CD4-positive, alpha-beta T cell (primary cell): ENCODE measurements at places on chromosomes 2 and 18. TPM values are rescaled to one million over a fixed set of nuclear protein-coding genes. Genes with fewer than 3 reads are reported as not detected.

DNA sequence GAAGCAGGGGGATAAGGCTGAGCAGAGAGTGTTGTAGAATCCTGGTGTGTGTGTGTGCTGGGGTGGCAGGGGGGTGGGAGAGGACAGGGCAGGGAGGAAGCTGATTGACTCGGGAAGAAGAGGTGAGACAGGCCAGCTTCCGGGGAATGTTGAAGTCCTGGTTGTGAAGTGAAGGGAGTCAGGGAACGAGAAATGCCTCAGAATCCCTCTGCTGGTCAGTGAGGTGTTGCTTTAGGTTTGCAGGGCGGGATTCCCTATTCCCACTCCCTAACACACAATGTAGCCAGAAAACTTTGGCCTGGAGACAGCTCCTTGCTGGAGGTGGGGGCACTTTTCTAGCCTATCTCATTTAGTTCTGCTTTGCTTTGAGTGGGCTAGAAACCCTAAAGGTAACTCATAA, 265.1 kb downstream of the HAUS1 start:
- no peak for DNase-seq
- no peak overlapping the region for H3K4me3 ChIP-seq
- H3K27me3 ChIP-seq, result no peaks in the 10 kb centered on the region
- no peaks in the 10 kb centered on the region for H3K36me3 ChIP-seq

GRCh38 chr2:1808981-1809422, 64.7 kb upstream of the PXDN start:
- H3K27me3 ChIP-seq, result no peaks in the 10 kb centered on the region
- H3K27ac ChIP-seq, result no peak overlapping the region
- no peaks in the 10 kb centered on the region for H3K4me1 ChIP-seq
- no peak for DNase-seq
- no peak overlapping the region for H3K4me3 ChIP-seq

GRCh38 chr2:127324635-127325034, 30.7 kb upstream of the ERCC3 start:
- H3K4me3 ChIP-seq, result no peak overlapping the region
- H3K4me1 ChIP-seq, result no peaks in the 10 kb centered on the region
- no peaks in the 10 kb centered on the region for H3K27me3 ChIP-seq
- no peak for DNase-seq
- H3K36me3 ChIP-seq, result peaks cover 78% of the 10 kb centered on the region
- H3K27ac ChIP-seq, result no peak overlapping the region

GRCh38 chr2:54535599-54536195, 79.6 kb downstream of the SPTBN1 start:
- H3K36me3 ChIP-seq, result no peaks in the 10 kb centered on the region
- H3K4me1 ChIP-seq, result no peaks in the 10 kb centered on the region
- DNase-seq, result no peak
- H3K27me3 ChIP-seq, result no peaks in the 10 kb centered on the region
- no peak overlapping the region for H3K27ac ChIP-seq

DNA sequence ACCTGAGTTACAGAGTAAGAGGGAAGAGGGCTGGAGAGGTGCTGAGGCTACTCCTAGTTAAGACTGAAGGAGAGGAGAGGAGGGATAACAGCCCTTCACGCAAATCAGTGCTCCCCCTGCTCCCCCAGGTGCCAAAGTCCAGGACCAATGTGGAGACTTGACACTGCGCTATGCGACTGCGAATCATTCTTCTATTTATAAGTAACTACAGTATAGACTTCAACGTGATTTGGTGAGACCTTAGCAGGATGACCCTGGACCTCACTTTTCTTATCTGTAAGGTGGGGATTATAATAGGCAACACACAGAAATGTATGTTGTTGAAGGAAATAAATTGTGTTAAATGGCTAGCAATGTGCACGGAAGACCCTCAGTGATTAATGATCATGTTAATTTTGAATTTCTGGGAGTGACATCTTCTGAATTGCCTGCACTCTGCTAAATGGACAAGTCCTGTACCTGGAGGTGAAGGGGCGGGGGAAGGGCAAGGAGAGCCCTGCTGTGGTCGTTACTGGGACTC, 11.0 kb downstream of the EN1 start:
- H3K27me3 ChIP-seq, result peaks cover 87% of the 10 kb centered on the region
- H3K27ac ChIP-seq, result no peak overlapping the region
- no peak overlapping the region for H3K4me3 ChIP-seq

- DNase-seq, result no peak
- peaks cover 77% of the 10 kb centered on the region for H3K4me1 ChIP-seq
- H3K27me3 ChIP-seq, result no peaks in the 10 kb centered on the region
- no peak overlapping the region for H3K27ac ChIP-seq
- H3K36me3 ChIP-seq, result no peaks in the 10 kb centered on the region
Measured at GRCh38 chr2:8307606-8308180, 374.2 kb upstream of the ID2 start.

DNA sequence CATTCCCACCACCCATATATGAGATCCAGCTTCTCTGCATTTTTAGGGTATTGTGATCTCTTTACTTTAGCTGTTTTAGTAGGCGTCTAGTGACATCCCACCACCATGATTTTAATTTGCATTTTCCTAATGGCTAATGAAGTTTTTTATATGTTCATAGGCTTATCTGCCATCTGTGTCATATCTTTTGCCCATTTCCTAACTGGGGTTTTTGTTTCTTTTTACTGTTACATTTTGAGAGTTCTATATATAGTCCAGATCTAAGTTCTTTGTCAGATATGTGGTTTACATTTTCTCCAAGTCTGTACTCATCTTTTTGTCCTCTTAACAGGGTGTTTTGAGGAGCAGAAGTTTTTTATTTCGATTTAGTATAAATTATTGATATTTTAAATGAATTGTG, 39.6 kb downstream of the PTPN2 start:
- H3K27ac ChIP-seq, result peak overlapping the region; percentile 10
- DNase-seq, result no peak
- peaks cover 5% of the 10 kb centered on the region for H3K36me3 ChIP-seq
- peaks cover 21% of the 10 kb centered on the region for H3K4me1 ChIP-seq
- no peaks in the 10 kb centered on the region for H3K27me3 ChIP-seq

Gene ANKRD30B
- not detected for total RNA-seq

Gene REG3G
- total RNA-seq, result not detected

Gene CUL3
- 115 TPM for total RNA-seq

Gene PRADC1
- total RNA-seq, result 2.9 TPM
